ENCODE measurements at places on chromosomes 12 and 14. TPM values are rescaled to one million over a fixed set of nuclear protein-coding genes. Genes with fewer than 3 reads are reported as not detected.

LRFN5 gene
- 0.15 TPM for polyA plus RNA-seq

TSHR gene
- polyA plus RNA-seq: not detected

CIDEB gene
- 3.3 TPM for polyA plus RNA-seq

NDUFA12 gene
- 118 TPM for polyA plus RNA-seq
